Activated CD4-positive, alpha-beta memory T cell treated with anti-CD3 and anti-CD28 coated beads for 36 hours (primary cell): ENCODE measurements at places on chromosomes 5 and 9. TPM values are rescaled to one million over a fixed set of nuclear protein-coding genes. Genes with fewer than 3 reads are reported as not detected.

Gene HAVCR1
- total RNA-seq = 0.27 TPM

Gene NDOR1
- 29.4 TPM for total RNA-seq

Gene MCTP1
- not detected for total RNA-seq

Gene PTGDS
- not detected for total RNA-seq

Gene SH3GLB2
- total RNA-seq = 59.5 TPM

Gene BNC2
- not detected for total RNA-seq

DNA sequence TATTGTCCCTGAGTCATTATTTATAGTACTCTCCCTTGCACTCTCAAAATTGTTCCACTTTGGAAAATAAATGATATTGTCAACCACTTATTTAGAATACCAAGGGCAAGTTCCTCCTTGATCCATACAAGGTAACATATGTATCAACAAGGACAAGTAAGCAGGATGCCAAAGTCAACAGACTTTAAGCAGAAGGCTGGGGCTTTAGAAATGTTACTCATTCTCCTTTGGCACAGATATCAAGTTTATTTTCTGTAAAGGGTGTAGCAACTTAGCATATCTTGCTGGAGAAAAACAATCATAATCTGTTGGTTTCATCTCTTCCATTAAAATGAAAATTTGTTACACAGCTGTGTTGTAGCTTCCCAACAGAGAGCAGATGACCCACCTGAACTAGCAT, 248.7 kb upstream of the SLC30A5 start:
- DNase-seq = no peak
- H3K27ac ChIP-seq = no peak overlapping the region
- H3K4me3 ChIP-seq = no peak overlapping the region

- DNase-seq = peak; percentile 56
- H3K27me3 ChIP-seq = no peaks in the 10 kb centered on the region
- H3K36me3 ChIP-seq = no peaks in the 10 kb centered on the region
- no peak overlapping the region for H3K27ac ChIP-seq
- H3K4me1 ChIP-seq = no peaks in the 10 kb centered on the region
These were observed 25.9 kb upstream of the IDNK start for GRCh38 chr9:83596899-83597504.

- no peak overlapping the region for H3K27ac ChIP-seq
- peaks cover 4% of the 10 kb centered on the region for H3K36me3 ChIP-seq
- H3K4me1 ChIP-seq = peaks cover 12% of the 10 kb centered on the region
- no peak overlapping the region for H3K4me3 ChIP-seq
These were observed 74.9 kb upstream of the LRRTM2 start for GRCh38 chr5:138949988-138950387.

- peaks cover 20% of the 10 kb centered on the region for H3K4me1 ChIP-seq
- H3K4me3 ChIP-seq = peak overlapping the region; percentile 79
- H3K27ac ChIP-seq = no peak overlapping the region
These were observed 1.3 kb downstream of the PCDHGC3 start for GRCh38 chr5:141477044-141477575.

GRCh38 chr5:141475625-141476131, at the start of gene PCDHGC3:
Gene PCDHGC3 (plus strand): TSS chr5:141475966. CDS start chr5:141476117, 151 bp downstream.
- no peaks in the 10 kb centered on the region for H3K36me3 ChIP-seq
- H3K27ac ChIP-seq = no peak within 1 kb of the TSS
- H3K4me1 ChIP-seq = peaks cover 20% of the 10 kb centered on the region
- peak; percentile 72 for DNase-seq

DNA sequence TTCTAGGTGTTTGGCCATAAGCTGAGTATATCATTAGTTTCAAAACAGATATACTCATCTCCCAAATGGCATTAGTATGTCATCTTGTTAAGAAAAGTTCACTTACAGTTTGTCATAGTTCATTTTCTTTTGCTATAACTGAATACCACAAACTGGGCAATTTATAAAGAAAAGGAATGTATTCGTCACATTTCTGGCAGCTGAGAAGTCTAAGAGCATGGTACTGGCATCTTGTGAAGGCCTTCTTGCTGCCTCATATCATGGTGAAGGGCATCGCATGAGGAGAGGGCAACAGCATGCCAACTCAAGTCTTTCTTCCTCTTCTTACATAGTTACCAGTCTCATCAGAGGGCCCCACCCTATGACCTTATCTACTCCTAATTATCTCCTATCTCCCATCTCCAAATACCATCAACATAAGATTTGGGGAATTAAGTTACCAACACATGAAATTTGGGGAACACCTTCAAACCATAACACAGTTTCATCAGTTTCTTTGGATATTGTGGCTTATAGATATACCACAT, 20.4 kb upstream of the ITGA1 start:
- no peak overlapping the region for H3K27ac ChIP-seq
- DNase-seq = no peak
- H3K36me3 ChIP-seq = no peaks in the 10 kb centered on the region
- peaks cover 16% of the 10 kb centered on the region for H3K4me1 ChIP-seq

- peaks cover 2% of the 10 kb centered on the region for H3K27me3 ChIP-seq
- H3K4me1 ChIP-seq = no peaks in the 10 kb centered on the region
- no peaks in the 10 kb centered on the region for H3K36me3 ChIP-seq
- H3K27ac ChIP-seq = no peak overlapping the region
- H3K4me3 ChIP-seq = no peak overlapping the region
- DNase-seq = no peak
These were observed 218.4 kb downstream of the MED10 start for GRCh38 chr5:6159832-6160430.

DNA sequence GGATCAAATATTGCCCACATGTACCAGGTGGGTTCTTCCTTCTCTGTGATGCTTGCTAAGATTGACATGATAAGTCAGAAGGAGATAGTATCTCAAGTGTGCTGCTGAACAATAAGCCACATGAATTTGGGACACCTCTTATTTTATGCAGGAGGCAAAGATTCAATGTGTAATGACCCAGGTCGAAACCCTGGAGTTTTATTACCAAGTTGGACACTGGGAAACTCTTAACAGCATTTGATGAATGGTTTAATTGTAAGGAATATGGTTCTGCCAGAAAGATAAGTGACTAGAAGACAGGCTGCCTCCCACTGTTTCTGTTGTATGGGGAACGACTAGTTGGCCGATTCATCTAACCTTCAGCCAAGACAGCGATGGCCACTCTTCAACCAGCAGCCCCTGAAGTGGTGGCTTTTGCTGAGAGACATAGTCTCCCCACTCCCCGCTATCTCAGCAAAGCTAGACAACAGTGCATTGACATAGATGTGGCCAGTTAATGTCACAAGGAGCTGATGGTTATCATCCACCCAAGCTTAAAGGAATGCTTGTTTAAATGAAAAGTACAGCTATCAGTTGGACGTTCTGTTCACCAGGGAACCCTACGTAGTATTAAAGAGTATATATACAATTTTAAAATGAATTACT, 407.7 kb downstream of the KDM4C start:
- no peak overlapping the region for H3K27ac ChIP-seq
- no peak overlapping the region for H3K4me3 ChIP-seq
- DNase-seq = no peak

DNA sequence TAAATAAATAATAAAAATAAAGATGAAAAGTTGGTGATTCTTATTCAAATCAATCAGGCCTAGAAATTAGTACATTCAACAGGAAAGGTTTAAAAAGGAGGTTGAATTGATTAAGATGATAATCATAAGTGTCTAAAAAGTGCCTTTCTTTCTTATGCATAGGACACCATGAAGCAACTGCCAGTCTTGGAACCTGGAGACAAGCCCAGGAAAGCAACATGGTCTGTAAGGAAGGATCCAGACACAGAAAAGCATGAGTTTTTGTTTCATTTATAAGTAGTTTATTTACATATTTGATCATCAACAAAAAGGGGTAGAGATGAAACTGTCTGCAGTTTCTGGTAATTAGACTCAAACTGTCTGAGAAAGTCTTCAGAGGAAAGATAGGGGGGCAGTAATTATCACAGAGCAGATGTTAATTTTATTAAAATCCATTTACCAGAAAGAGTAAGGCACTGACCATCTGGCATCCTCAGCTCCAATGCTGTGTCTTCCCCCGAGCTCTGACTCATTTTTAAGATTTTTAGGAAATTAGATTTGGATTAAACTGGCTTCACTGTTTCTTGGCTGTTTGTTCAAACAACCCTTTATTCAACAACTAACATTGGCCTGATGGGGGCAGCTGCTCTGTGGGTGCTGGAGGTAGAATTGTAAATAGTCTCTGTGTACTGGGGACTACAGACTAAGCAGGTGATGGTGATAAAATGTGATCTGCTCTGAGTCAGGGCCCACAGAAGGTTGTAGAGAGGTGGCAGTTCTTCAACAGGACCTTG, 2.7 kb downstream of the RABEPK start:
- H3K4me1 ChIP-seq = peaks cover 20% of the 10 kb centered on the region
- no peak overlapping the region for H3K4me3 ChIP-seq
- H3K36me3 ChIP-seq = peaks cover 30% of the 10 kb centered on the region
- no peak overlapping the region for H3K27ac ChIP-seq
- H3K27me3 ChIP-seq = no peaks in the 10 kb centered on the region
- DNase-seq = no peak

- H3K4me3 ChIP-seq = no peak overlapping the region
- peaks cover 9% of the 10 kb centered on the region for H3K27me3 ChIP-seq
- no peak overlapping the region for H3K27ac ChIP-seq
- no peak for DNase-seq
- no peaks in the 10 kb centered on the region for H3K4me1 ChIP-seq
These were observed 256.5 kb downstream of the NSG2 start for GRCh38 chr5:174301848-174302625.

DNA sequence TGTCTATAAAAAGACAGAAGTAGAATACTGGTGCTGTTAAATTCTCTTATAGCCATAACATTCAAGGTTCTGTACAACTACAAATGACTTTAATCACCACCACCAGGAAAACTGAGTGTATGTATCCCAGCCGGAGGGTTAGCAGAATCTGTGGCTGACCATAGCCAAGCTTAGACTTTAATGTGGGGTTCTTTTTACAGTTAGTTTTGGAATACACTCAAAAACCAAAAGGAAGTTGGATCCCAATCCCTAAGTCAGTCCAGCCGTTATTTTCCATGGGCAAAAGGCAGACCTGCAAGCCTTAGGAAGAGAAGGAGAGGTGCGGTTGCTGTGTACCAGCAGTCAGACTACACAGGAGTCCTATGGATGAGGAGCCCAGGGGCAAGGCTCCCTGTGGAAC, 179.8 kb downstream of the ENC1 start:
- H3K27ac ChIP-seq = no peak overlapping the region
- H3K36me3 ChIP-seq = no peaks in the 10 kb centered on the region
- no peaks in the 10 kb centered on the region for H3K4me1 ChIP-seq
- no peak for DNase-seq

- no peak for DNase-seq
- H3K27me3 ChIP-seq = no peaks in the 10 kb centered on the region
- no peak overlapping the region for H3K27ac ChIP-seq
- no peak overlapping the region for H3K4me3 ChIP-seq
These were observed 181.3 kb downstream of the SNCAIP start for GRCh38 chr5:122493091-122494021.

GRCh38 chr9:78044189-78044588, 12.6 kb upstream of the GNAQ start:
- no peak overlapping the region for H3K27ac ChIP-seq
- no peaks in the 10 kb centered on the region for H3K36me3 ChIP-seq
- no peak overlapping the region for H3K4me3 ChIP-seq
- H3K27me3 ChIP-seq = peaks cover 3% of the 10 kb centered on the region

GRCh38 chr5:61599370-61600122, 267.5 kb downstream of the ZSWIM6 start:
- H3K4me3 ChIP-seq = no peak overlapping the region
- H3K27me3 ChIP-seq = peaks cover 17% of the 10 kb centered on the region
- no peaks in the 10 kb centered on the region for H3K4me1 ChIP-seq
- DNase-seq = no peak
- H3K36me3 ChIP-seq = no peaks in the 10 kb centered on the region

DNA sequence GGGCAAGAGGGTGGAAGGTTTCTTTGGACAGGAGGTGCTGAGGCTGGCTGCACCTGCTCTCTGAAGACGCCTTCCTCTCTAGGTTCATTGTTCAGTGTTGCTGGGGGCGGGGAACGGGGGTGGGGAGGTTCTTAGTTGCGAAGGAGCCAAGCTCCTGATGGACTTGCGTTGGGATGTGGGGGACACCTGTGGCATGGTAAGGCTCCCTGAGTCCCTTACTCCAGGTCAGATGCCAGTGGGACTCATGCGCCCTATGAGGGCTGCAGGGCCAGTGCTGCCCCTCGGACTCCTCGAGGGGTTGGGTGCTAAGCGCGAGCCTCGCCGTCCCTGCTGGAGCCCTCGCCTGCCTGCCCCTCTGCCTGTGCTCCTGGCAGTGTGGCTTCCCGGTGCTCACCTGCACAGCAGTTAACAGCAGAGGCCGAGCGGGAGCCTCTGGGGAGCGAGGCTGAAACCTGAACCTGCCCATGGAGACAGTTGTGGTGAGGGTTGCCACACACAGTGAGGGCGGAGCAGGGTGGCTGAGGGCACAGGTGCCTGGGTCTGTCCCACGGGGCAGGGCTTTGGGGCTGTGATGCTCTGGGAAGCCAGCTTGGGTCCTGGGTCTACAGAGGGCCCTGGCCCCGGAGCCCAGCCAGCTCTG, 5.5 kb downstream of the RNU6ATAC start:
- DNase-seq = no peak
- H3K27me3 ChIP-seq = no peaks in the 10 kb centered on the region
- H3K4me3 ChIP-seq = no peak overlapping the region
- H3K4me1 ChIP-seq = peaks cover 9% of the 10 kb centered on the region

DNA sequence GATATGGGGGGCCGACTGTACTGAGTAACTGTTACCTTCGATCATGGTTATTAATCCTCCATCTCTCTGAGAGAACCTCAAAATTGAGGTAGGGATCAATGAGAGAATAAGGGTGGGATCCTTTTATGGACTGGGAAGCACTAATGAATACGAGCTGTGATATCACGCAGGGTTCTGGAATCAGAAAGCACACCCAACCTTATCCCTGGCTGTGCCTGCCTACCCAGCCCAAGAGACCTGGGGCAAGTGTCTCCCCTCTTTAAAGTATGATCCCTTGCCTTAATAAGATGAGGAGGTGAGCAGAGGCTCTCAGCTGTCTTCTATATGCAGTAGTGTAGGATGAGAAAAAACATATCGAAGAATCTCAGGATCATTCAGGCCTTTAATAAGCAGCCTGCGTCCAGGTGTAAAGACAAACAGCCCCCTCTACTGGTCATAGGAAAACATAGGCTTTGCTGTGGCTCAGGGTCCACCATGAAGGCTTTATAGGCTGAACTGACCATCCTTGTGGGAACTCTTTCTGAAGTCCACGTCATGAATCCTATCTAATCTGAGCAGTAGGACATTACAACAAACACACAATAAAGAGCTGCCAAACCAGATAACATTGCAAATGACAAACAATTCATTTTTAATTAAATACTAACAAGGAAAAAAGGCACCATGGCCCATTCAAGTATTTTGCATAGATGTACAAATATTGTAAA, 16.8 kb downstream of the NIPAL4 start:
- peak overlapping the region; percentile 40 for H3K27ac ChIP-seq
- peaks cover 54% of the 10 kb centered on the region for H3K36me3 ChIP-seq
- peak; percentile 33 for DNase-seq
- H3K27me3 ChIP-seq = no peaks in the 10 kb centered on the region
- H3K4me3 ChIP-seq = no peak overlapping the region
